ENCODE measurements at places on chromosomes 6 and 20.

DNA sequence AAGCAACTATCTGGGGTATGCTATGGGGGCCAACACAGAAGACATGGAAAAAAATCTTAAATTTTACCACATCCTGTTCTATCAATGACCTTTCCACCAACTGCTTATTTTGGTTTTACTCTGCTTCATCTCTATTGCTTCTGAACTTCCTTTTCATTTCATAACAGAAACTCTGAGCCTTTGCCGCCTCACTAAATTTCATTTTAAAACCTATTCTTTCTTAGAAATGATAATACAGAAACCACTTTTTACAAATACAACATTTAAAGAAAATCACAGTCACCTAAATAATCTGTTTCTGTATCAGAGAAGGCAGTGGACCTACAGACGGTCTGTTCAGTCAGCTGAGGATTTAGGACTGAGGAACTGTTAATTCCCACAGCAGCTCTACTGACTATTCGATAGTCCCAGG, 117.5 kb downstream of the KCNQ5 start:
- no peak for DNase-seq

DNA sequence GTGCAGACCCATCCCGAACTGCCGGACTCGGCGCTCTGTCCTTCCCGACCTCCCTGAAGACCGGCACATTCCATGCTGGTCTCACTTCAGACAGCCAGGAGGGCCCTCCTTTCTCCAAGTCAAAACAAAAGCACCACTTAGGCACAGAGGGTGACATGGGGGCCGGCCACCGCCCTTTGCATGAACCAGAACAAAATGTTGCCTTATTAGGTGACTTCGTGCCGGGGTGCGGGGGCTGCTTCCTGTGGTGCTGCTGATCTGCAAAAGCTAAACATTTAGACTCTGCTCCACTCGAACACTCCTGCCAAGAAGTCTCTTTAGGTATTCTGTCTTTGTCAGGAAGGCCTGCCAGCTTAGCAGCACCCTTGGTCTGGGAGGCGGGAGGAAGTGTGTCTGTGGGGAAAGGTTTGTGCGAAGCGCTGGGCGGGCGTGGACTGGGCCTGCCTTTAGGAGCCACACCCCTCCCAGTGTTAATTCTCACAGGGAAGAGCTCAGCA, 133.8 kb downstream of the SMOC2 start:
- peak; percentile 30 for DNase-seq

- DNase-seq, result no peak
Observed at GRCh38 chr6:132192631-132193030, 208.6 kb downstream of the MOXD1 start.

GRCh38 chr6:166476634-166477215, 94.0 kb upstream of the MPC1 start:
- DNase-seq, result no peak

- DNase-seq, result no peak
Observed at GRCh38 chr6:159984268-159984786, 15.4 kb downstream of the IGF2R start.

DNA sequence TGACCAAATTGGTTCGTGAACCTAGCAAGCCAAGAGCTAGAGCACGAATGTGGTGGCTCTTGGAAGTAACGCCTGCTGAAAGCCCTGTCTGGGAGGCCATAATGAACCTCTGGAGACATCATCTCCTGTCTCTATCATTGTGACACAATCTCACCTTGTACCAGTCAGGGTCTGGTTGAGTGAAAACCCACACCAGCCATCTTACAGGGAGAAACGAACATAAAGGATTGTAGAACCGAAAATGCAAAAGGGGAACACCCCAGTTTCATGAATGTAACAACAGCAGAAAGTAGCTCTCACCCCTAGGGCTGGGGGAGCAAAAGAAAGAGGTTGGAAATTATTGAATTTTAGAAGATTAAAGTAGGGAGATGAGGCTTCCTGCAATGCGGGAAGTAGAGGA, 50.9 kb upstream of the TAB2 start:
- no peak for DNase-seq

GRCh38 chr20:62632575-62633090, 9.7 kb upstream of the SLCO4A1 start:
- no peak for DNase-seq

DNA sequence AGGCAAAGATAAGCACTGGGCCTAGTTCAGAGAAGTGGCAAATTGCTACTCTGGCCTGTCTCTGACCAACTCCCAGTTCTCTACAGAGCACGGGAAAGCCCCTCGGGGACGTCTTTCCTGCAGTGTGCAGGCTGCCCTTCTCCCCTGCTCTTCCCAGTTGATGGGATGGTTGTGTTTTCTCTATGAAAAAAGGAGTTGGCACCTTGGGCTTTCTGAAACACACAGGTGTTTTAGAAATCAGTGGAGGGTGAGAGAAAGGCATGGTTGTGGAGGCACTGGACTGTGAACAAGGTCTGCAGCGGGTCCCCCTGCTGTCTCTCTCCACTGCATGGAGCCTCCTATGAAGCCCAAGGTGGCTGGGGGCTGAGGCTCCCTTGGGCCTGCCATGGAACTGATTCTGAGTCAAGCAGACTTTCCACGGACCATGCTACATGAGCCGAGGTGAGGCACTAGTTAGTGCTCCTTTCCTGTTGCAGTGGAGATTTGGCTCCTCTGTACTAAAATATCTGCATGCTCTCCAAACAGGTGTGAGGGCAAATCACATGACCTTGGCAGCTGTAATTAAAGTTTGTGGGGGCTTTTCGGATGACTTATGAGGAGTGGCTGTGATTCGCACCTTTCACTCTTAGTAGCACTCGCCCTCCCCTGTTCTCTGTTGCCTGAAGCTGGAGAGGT, 16.3 kb downstream of the GTSF1L start:
- DNase-seq, result no peak

GRCh38 chr6:131286469-131287040, 151.3 kb downstream of the AKAP7 start:
- no peak for DNase-seq

GRCh38 chr6:75279418-75279817, 5.2 kb downstream of the TMEM30A start:
- DNase-seq, result no peak

DNA sequence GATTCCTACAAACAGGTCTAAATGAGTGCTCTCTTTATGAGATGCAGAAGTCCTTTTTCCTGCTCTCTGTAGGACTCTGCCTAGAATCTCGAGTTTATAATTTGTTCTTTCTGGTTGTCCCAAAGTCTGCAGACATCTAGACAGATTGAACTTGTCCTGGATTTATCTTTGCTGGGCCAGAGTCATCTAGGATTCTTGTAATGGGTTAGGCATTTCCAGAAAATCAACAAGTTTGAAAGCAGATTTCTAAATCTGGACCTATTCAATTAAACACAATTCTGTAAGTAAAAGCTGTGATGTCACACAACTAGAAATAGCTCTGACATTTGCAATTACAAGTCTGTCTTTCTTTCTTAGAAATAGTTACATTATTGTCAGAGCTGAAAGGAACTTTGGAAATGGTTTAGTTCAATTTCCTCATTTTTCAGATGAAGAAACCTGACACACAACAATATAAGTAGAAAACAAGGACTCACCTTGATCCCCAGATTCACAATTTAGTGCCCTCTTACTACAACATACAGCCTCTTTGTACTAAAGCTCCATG, 4.2 kb upstream of the RSPO3 start:
- no peak for DNase-seq

DNA sequence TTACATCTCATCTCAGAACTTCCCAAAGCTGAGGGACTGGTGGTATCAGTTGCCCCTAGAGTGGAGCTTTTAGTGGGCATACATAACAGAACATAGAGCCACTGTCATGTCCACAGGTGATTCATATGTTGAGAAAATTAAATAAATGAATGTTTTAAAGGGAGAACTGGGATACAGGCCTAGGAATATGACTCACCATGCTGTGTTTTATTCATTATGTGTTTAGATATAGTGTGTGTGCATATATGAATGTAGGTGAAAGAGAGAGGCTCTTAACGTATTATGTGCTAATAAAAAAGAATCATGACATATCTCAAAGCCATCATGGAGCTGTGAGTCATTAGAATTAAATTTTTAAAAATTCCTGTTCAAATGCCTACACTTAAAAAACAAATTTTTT, 332.2 kb upstream of the RSPO3 start:
- DNase-seq, result no peak

GRCh38 chr6:32607263-32607987, 17.8 kb upstream of the HLA-DRB1 start:
- DNase-seq, result no peak

Data from renal cortex interstitium (tissue), 15 donors.